ENCODE measurements at places on chromosomes 7 and 10.
A peak's percentile ranks its signal among the peaks of the same experiment; 100 is the strongest.

- DNase-seq = peak; percentile 13
Observed at GRCh38 chr7:66321283-66321682, 116.1 kb downstream of the TPST1 start.

DNA sequence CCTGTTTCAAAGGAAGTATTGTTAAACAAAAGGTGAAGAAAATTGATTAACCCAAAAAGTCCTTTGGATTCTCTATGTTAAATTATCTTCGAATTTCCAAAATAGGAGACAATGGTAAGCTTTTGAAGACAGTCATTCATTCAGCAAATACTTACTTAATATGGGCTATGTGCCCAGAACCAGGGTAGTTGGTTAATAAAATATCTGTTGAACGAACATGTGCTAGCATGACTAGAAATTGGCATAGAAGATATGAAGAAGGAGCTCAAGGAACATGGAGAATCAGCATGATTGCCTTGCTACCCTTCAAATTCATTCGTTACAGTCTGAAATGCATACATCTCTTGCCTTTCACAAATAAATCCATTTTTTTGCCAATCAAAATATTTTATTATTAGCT is 123.1 kb upstream of the RHEB start:
- no peak for DNase-seq

GRCh38 chr10:69826094-69826493 is 24.4 kb downstream of the COL13A1 start:
- no peak for DNase-seq

GRCh38 chr10:132554053-132554990 is 16.7 kb downstream of the INPP5A start:
- no peak for DNase-seq

GRCh38 chr7:15407910-15408309 is 153.9 kb downstream of the AGMO start:
- no peak for DNase-seq

Measured in HT-29 (cell line).